Hippocampal formation (tissue), 2 donors: ENCODE measurements at places on chromosomes 4 and X.

DNA sequence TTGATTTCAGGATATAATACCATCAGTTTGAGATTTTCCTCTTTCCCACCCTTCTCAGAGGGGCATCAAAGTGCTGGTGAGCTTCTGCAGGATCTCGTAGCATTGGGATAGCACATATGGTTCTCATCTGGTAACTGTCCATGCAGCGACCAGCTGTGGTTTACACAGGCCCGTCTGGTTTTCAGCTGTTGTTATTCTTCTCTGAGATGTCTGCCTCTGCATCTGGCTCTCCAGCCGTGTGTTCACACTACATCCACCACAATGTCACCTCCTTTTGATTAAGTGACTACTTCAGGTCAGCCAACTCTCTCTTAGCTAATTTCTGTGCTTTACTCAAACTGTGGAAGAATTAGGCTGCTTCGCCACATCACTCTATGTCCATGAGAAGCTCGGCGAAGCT lies 676.7 kb upstream of the TENM3 start:
- no peak for DNase-seq

DNA sequence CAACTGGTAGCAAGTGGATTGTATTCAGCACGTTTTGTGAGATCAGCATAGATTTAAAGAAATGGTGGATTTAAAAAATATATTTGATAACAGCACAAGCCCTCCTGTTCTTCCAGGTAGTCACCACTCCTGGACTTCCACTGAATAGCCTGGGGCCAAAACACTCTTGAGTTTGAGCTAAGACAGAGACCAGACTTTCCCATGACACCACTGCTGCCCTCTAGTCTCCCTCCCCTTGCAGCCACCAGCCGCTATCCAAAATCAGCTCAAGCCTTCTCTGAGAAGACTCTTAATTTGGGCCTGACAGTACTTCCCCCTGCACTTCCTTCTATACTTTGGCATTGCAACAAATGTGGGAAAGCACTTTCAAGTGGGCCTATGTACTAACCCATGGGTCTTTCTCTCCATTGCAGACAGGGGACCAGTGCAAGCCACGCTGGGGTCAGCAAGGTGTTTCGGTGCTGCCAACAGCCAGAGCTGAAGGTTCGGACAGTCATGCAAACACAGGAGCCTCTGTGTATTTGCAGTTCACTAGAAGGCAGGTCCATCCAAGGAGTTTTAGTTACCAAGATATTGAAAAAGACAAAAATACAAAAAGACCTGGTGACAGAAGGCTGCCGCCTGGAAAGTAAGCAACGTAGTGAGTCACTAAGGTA lies 40.5 kb upstream of the KLHL13 start:
- DNase-seq: no peak

- no peak for DNase-seq
Measured at GRCh38 chr4:4803912-4804296, 55.6 kb upstream of the MSX1 start.

DNA sequence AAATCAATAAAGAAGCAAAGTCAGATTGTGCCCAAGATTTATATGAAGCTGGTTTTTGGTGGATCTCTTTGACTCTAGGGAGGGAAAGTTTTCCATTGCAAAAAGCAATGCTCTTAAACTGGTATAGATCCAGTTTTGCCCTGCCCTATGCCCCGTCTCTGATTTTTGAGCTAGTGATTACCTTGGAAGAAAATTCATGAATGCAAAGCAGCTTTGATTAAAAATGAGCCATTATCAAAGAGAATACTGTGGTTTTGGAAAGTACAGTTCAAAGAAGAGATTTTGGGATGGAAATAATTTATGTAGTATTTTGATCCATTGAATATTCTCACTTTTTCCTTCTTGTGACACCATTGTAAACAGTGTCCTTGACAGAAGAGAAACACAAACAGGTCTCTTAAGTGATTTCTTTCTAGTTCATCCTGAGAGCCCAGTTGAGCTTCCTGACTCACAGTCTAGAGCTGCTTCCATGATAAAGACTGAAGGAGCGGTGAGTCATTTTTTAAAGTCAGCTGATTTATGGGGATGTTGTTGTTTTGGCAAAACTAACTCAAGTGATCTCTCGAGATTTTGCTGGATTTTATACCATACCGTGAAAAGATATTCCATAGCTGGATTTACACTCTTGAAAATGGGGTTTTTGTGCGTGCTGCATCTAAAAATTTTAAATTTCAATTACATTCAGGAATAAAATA lies 76.7 kb downstream of the AFF1 start:
- DNase-seq: no peak

GRCh38 chr4:14111730-14112181 lies 484.2 kb upstream of the BOD1L1 start:
- DNase-seq: no peak

DNA sequence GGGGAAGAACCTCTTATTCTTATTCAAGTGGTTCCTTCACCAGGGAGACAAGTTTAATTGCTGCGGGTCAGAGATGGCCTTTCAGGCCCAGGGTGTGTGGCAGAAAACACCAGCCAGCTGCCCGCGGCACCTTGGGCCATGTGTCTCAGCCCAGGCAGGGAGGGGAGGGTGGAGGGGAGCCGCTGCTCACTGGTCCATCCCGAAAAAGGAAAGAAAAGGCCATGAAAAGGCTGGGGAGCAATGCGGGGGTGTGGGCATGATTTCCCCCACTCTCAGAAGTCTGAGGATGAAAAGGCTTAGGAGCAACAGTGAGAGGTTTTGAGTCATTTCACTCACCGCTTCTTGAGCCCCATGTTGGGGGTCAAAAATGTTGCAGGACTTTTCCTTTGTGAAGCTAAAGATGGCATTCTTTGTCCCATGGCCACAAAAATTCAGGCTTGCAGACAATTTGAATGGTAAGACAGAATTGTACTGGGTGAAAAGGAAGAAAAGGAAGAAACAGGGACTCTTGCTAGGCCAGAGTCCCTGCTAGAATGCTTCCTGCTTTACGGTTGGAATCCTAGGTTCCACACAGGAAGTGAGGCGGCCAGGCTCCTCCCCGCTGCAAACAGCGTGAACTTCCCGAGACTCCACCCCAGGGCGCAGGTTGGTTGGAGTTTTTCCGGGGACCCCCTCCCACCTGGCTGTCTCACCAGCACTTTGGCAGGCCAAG lies 17.4 kb upstream of the FAM47E start:
- DNase-seq: no peak

DNA sequence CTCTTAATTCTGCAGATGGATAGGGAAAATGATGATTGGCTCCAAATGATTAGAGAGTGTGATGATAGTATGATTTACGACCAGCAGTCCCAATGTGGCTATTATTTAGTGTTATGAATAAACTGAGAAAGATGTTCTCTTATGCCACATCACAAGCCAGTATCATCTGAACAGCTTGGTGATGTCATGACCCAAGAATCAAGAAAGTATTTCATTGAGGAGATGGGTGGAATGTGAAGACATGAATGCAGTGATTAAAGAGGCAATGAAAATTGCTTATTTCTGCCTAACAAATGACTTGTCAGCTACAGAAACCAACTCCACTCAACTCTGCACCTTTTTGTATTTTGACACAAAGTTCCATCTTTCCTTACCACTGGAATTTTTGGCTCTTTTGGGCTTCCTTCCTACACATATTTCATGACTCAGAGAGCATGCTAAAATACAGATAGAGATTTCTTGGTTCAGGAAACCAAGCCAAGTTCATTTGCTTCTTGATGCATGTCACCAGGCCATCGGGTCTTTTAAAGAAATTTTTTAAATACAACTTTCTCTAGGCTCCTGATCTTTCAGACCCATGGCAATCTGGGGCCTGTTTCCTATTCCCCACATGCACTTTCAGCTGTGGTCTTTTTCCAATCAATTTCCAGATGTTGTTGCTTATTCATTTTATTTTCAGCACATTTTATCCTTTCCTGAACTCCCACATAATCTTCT lies 174.2 kb downstream of the HHIP start:
- no peak for DNase-seq

DNA sequence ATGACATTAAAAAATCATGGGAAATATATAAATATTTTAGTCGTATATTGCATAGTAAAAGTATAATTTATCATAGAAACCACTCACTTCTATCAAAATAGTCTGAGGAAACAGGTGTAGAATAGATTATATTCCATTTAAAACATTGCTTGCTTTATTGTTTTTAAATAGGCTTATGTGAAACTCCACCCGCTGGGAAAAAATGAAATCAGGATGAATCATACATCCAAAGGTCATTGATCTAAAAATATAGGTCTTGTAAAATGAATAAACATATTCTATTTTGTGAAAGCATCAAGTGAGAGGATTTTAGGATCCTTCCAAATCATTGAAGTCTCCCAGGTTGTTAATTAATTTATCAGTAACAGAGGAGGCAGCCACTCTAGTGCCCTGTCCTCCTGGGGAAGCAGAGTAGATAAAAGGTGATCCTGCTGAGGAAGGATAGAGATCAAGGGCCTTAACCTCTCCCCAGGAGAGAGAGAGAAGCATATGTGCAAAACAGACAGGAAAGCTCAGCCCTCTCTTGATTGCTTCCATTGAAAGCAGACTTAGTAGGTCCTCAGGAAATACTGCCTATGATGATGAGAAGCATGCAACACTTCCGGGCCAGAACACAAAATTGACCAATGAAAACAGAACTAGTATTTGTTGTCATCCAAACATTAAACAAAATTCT lies 96.8 kb upstream of the MAP9 start:
- DNase-seq: no peak

- peak; percentile 61 for DNase-seq
Measured at GRCh38 chr4:143381189-143382118, 44.8 kb downstream of the GAB1 start.

GRCh38 chrX:39481621-39482020 lies 616.1 kb downstream of the BCOR start:
- no peak for DNase-seq

DNA sequence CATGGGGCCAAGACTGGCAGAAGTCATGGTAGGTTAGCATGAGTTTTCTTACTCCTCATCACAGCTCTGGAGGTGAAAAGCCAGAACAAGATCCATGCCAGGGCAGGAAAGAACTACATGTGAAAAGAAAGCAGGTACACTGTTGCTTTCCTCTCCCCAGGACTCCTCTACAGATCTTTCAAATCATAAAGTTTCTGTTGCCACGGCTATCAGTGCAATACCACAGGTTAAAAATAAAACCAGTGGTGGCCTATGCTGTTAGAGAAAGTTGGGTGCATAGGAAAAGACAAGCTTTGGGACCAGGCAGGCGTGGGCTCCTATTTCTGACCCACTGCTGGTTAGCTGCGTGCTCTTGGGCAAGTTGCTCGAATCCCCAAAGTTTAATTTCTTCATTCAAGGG lies 81.4 kb downstream of the SH3RF1 start:
- DNase-seq: no peak

GRCh38 chr4:178102139-178102538 lies 659.9 kb upstream of the AGA start:
- no peak for DNase-seq

DNA sequence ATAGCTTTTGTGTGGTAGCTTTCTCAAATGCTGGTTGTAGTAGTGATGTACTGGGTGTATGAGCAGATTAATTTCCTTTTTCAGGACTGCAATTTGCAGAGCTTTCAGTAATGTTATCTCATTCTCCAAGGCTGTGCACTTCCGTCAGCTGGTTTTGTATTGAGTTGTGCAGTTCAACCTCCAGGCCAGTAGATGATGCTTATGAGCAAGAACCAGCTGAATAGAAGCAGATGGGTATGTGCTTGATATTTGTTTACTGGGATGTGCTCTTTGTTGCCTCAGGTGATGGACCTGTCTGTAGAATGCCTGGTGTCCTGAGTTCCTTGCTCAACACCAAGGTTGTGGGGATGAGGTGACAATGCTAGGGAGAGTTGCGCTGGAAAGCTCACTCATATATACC lies 462.8 kb downstream of the PCDH18 start:
- no peak for DNase-seq
